Activated CD4-positive, alpha-beta T cell treated with anti-CD3 and anti-CD28 coated beads, Interleukin-2, Interleukin-6, amounts not matched to agents 100 ng/mL and 50 ng/mL, durations not matched to agents 16 hours and 8 hours (primary cell): ENCODE measurements at places on chromosomes 1 and 21.

- DNase-seq: no peak
Measured at GRCh38 chr1:151680391-151680790, 36.2 kb downstream of the CELF3 start.

DNA sequence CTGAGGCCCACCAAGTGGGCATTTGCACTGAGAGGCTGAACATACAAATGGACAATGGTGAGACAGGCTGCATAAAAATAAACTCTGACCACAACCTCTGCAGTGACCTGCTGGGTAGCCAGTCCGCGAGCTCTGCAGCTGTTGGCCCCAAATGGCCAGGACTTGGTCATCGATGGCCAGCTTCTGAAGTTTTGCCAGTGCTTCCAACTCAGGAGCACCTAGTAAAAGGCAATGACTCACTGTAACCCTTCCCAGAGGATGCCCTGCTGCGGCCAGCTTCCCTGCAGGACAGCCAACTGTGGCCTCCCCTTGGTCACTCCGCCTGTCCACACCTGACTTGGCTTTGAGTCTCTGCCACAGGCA lies 185.4 kb downstream of the DYRK1A start:
- DNase-seq: no peak

GRCh38 chr1:119394085-119394484 lies 20.9 kb upstream of the HSD3B2 start:
- no peak for DNase-seq

GRCh38 chr1:230682882-230683610 lies 30.9 kb downstream of the AGT start:
- DNase-seq: no peak

GRCh38 chr21:42107177-42107880 lies 36.2 kb downstream of the UMODL1 start:
- DNase-seq: no peak

- no peak for DNase-seq
Measured at GRCh38 chr1:185412385-185413087, 95.5 kb upstream of the IVNS1ABP start.

GRCh38 chr1:16085522-16085921 lies 12.1 kb upstream of the FAM131C start:
- DNase-seq: no peak

DNA sequence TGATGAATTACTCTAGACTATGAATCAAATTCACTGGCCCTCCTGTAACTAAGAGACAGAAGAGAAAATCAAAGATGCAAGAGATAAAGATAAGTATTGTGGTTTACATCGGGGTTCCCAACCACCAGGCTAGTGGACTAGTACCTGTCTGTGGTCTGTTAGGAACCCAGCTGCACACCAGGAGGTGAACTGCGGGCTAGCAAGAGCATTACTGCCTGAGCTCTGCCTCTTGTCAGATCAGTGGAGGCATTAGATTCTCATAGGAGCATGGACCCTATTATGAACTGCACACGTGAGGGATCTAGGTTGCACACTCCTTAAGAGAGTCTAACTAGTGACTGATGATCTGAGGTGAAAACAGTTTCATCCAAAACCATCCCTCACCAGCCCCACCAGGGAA lies 58.9 kb upstream of the DUSP10 start:
- DNase-seq: no peak

- no peak for DNase-seq
Measured at GRCh38 chr1:173508541-173508940, 31.4 kb downstream of the PRDX6 start.

GRCh38 chr1:171139890-171140289 lies 45.2 kb upstream of the FMO2 start:
- no peak for DNase-seq

DNA sequence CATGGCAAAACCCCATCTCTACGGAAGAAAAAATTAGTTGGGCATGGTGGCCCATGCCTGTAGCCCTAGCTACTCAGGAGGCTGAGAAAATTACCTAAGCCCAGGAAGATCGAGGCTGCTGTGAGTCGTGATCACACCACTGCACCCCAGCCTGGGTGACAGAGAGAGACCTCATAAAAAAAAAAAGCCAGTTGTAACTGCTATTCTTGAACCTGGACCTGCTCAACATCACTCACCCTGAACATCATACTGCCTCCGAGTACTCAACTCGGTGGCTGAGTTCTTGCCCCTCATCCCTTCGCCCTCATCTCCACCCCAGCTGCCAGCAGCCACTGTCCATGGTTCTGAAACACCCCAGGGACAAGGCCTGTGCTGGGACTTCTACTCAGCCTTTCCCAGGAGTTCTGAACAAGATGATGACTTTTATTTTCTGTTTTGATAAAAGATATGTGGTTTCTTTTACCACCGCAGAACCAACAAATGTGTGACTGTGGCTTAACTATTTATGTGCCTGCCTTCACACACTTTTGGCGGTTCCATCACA lies 5.4 kb upstream of the DISP3 start:
- peak; percentile 13 for DNase-seq

GRCh38 chr1:202567738-202568137 lies 142.5 kb downstream of the SYT2 start:
- DNase-seq: no peak

DNA sequence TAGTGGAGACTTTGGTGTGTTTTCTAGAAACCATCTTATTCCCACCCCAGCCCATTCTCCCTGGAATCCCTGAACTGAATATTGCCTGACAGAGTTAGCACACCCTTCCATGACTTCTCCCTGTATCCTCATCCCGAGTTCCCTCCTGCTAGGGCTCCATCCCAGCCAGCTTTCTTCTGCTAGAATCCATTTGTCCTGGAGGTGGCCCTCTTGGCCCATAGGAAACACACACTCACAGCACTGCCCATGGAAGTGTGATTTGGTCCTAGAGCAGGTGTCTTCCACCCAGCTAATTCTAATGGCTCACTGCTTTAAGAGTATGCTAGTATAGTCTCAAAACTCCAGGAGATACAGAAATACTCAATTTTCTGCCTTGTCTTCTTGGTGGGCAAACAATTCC lies 4.1 kb downstream of the KRTAP15-1 start:
- DNase-seq: no peak

- peak; percentile 18 for DNase-seq
Measured at GRCh38 chr1:211830055-211830327, 572 bp downstream of the LPGAT1 start.

DNA sequence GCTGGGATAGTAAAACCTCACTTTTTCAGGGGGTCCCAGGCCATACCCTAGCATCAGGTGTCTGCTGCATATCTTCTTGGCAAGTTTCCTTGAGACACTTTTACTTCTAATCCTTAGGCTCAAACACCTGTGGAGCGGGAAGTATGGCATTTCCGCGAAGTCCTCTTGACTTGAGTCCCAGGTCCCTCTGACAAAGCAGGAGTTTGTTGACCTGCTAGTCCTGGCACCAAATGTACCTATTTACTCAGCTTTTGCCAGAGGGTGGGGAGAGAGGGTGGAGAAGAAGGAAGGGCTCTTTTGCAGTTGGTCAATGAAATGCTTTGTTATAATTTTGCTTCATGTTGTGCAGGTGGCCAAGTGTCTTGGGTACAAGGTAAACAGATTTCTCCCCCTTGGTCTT lies 59.7 kb downstream of the CLIC6 start:
- DNase-seq: no peak

- DNase-seq: no peak
Measured at GRCh38 chr1:68490046-68490651, 6.7 kb downstream of the DEPDC1 start.

- no peak for DNase-seq
Measured at GRCh38 chr1:166350490-166350889, 183.7 kb upstream of the FAM78B start.

- DNase-seq: no peak
Measured at GRCh38 chr1:13823936-13824335, 123.9 kb downstream of the PRDM2 start.

GRCh38 chr1:94787691-94788090 lies 32.5 kb upstream of the SLC44A3 start:
- DNase-seq: no peak

GRCh38 chr1:56135069-56135863 lies 444.1 kb downstream of the PLPP3 start:
- no peak for DNase-seq

GRCh38 chr1:109188200-109188599 lies 25.5 kb upstream of the SARS1 start:
- DNase-seq: no peak

GRCh38 chr1:117674521-117675400 lies 68.9 kb downstream of the TENT5C start:
- DNase-seq: peak; percentile 58

- peak; percentile 37 for DNase-seq
Measured at GRCh38 chr1:6743189-6744101, 41.8 kb upstream of the CAMTA1 start.

GRCh38 chr1:54546651-54547401 lies 1.2 kb upstream of the ACOT11 start:
- no peak for DNase-seq

GRCh38 chr1:180165509-180166435 lies 11.1 kb downstream of the QSOX1 start:
- DNase-seq: no peak

GRCh38 chr1:226677027-226678020 lies 61.8 kb downstream of the ITPKB start:
- peak; percentile 78 for DNase-seq

GRCh38 chr1:188043536-188044245 lies 1214.9 kb downstream of the PLA2G4A start:
- DNase-seq: no peak

DNA sequence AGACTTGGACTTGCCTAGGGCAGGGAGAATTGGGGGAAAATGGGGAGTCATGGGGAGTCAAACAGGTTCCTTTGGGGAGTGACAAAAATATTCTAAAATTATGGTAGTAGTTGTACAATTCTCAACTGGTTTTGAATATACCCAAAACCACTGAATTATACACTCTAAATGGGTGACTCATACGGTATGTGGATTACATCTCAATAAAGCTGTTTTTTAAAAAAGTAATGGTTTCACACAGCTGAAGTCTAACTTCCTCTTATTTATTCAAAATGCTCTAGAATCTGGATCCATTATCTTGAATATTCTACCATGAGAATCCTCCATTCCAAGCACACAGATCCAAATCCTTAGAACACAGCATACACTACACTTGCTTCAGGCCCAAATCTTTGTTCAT lies 11.1 kb downstream of the EIF4G3 start:
- no peak for DNase-seq
